H9 (cell line): ENCODE measurements at places on chromosomes 13 and 19.

DNA sequence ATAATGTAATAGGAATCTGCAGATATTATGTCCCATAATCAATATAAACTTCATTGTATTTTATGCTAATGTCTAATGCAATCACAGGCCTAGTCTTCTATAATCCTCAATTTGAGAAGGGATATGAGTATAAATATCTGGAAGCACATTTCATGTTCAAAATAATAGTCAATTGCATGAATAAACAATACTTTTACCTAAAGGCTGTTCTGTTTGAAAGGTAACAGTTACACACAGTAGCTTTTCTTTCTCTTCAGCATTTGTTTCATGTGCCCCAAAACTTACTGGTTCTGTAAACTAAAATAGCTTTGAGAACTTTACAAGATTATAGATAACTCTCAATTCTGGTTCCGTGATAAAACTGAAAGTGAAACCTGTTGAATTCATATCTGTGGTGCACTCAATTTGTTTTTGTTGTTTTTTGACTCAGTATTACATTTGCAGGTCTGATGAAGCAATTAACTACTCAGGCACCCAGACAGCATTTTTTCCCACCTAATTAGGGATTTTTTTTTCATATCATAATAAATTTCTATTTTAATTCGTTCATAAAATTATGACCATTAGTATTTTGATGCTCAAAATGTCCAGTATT, 1193.8 kb downstream of the SLITRK1 start:
- H3K36me3 ChIP-seq, result peaks cover 4% of the 10 kb centered on the region
- H3K4me1 ChIP-seq, result no peaks in the 10 kb centered on the region
- H3K27ac ChIP-seq, result no peak overlapping the region

GRCh38 chr13:98447881-98448641, 128.8 kb downstream of the STK24 start:
- H3K4me1 ChIP-seq, result peaks cover 5% of the 10 kb centered on the region; the same call in 1 of the 2 replicates
- no peaks in the 10 kb centered on the region for H3K27me3 ChIP-seq
- peak; percentile 76 for DNase-seq
- peaks cover 46% of the 10 kb centered on the region for H3K36me3 ChIP-seq
- H3K27ac ChIP-seq, result no peak overlapping the region
- no peak overlapping the region for H3K4me3 ChIP-seq

DNA sequence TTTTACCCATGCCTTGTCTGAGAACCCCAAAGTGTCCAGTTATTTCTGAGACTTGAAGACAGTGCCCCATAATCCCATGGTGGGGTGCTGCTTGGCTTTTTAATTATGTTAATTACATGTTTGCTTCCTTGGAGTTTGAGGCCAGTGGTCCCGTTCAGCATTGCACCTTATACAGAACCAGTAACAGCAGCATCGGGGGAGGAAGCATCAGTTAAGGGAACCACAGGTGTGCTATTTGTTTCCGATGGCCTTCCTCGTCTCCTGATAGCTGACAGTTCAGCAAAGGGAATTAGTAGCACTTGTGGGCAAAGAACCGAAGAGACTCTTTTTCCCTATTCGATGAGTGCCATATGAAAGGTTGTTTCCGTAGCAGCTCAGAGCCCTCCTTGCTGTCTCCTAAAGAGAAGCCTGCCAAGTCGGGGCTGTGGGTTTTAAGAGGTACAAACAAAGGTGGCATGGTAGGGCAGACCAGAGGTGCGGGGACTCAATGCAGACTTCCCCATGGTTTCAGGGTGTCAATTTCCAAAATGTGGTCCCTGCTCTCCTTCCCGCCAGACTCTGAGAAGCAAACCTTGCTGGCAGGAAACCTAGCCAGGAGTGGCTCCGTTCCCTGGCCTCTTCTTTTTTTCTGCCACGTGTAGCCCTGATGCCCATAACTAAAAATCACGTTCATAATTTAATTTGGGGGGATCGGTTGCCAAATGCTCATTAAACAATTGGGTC, 225.2 kb upstream of the TSHZ3 start:
- no peaks in the 10 kb centered on the region for H3K36me3 ChIP-seq
- no peaks in the 10 kb centered on the region; the same call in 1 of the 2 replicates for H3K4me1 ChIP-seq
- H3K4me3 ChIP-seq, result no peak overlapping the region; the same call in 2 of the 3 replicates
- H3K27me3 ChIP-seq, result no peaks in the 10 kb centered on the region

DNA sequence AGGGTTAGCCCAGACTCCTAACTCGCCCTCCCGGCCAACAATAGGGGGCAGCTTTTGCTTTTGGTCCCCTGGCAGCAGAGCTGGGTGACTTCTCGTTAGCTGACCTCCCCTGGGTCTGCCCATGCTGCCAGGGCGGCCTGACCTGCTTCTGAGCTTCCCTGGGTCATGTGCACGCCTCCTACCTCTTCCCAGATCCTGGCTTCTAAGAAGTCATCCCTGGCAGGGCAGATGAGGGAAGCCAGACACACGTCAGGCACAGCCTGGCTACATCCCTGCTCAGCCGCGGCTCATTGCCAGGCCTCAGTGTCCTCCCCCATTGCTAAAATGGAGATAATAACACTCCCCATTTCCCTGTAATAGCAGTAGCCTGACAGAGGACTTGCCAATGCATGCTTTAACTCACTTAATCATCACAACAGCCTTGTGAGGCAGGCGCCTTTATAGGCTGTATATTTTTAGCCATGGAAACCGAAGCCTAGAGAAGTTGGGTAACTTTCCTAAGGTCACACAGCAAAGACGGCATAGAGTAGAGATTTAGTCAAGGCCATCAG, 2.1 kb downstream of the KCNK6 start:
- H3K36me3 ChIP-seq, result peaks cover 8% of the 10 kb centered on the region; the same call in 1 of the 2 replicates
- H3K27ac ChIP-seq, result no peak overlapping the region
- H3K4me3 ChIP-seq, result peak overlapping the region; percentile 43; the same call in 2 of the 3 replicates
- DNase-seq, result no peak
- no peaks in the 10 kb centered on the region for H3K4me1 ChIP-seq
- H3K27me3 ChIP-seq, result peaks cover 9% of the 10 kb centered on the region; the same call in 1 of the 2 replicates

DNA sequence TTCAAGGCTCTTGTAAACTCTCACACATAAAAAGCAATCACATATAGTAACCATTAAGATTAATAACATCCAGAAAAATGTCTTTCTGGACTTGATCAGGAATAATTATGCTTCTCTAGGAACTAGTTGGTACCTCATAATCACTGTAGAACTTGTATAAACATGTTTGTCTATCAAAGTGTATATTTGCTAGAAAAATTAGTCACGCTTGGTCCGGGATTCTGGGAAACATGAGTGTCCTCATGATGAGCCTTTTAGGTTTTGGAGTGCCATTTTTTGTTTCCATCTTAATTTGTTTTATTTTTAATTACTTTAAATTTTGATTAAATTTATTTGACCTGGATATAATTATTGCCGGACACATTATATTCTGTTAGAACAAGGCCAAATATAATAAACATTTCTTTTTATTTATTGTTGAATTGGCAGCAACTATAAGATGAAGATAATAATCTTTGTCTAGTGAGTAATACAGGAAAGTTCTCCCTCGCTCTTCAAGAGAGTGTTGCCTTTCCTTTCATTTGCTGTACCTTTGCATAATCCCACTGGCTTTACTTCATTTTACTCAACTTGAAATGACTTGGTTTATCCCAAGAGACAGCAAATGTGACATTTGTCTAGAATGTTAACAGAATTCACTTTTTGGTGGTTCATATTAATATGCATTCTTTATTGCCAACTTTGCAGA, 207.0 kb downstream of the NALCN start:
- no peak for DNase-seq
- H3K27ac ChIP-seq, result no peak overlapping the region
- no peaks in the 10 kb centered on the region for H3K4me1 ChIP-seq

GRCh38 chr13:103386341-103386740, 320.1 kb upstream of the SLC10A2 start:
- peaks cover 18% of the 10 kb centered on the region for H3K36me3 ChIP-seq
- H3K4me3 ChIP-seq, result no peak overlapping the region
- no peak overlapping the region for H3K27ac ChIP-seq
- DNase-seq, result no peak

DNA sequence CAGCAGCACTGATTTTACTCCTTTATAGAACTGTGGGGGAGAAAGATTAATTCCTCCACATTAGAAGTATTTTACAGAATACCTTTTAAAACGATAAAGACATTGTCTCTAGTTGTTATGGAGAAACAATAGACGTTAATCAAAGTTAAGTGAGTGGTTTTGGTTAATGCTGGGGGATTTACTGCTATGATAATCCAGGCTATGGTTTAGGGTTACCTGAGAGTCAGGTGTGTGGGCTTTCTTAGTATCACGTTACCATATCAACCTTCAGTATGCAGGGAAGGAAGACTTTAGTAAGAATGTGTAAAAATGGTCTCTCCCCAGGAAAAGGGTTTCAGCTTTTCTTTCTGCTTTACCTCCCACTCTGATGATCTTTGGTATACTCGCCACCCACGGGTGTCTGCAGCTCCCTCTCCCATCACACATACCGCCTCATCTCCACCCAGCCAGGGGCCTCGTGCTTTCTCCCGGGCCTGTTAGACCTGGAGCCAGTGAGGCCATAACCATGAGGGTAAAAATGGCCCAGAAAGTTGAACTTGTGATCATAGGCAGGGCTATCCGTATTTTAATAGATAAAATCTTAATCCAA, 45.6 kb upstream of the WDFY2 start:
- no peak overlapping the region for H3K27ac ChIP-seq
- H3K27me3 ChIP-seq, result no peaks in the 10 kb centered on the region
- H3K4me1 ChIP-seq, result peaks cover 2% of the 10 kb centered on the region
- no peak for DNase-seq

DNA sequence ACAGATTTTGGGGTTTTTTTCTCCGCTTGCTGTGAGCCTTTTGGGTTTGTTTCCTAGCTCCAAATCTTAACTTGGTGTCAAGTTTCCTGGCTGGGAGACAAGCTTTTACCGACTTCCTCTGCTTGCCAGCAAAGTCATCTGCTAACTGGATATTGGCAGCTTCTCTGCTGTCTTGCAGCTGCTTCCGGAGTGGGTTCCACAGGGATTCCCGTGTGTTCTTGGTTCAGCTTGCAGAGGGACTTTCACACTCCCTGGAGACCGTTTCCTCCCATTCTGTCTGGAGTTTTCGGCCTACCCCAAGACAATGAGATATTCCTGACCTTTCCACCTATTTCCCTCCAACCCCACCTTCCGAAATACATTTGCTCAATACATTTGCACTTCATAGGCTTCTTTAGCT, 2.2 kb upstream of the COLGALT1 start:
- no peaks in the 10 kb centered on the region; the same call in 1 of the 2 replicates for H3K4me1 ChIP-seq
- H3K4me3 ChIP-seq, result peak overlapping the region; percentile 31; the same call in 1 of the 3 replicates
- no peaks in the 10 kb centered on the region for H3K27me3 ChIP-seq
- peak; percentile 41 for DNase-seq

DNA sequence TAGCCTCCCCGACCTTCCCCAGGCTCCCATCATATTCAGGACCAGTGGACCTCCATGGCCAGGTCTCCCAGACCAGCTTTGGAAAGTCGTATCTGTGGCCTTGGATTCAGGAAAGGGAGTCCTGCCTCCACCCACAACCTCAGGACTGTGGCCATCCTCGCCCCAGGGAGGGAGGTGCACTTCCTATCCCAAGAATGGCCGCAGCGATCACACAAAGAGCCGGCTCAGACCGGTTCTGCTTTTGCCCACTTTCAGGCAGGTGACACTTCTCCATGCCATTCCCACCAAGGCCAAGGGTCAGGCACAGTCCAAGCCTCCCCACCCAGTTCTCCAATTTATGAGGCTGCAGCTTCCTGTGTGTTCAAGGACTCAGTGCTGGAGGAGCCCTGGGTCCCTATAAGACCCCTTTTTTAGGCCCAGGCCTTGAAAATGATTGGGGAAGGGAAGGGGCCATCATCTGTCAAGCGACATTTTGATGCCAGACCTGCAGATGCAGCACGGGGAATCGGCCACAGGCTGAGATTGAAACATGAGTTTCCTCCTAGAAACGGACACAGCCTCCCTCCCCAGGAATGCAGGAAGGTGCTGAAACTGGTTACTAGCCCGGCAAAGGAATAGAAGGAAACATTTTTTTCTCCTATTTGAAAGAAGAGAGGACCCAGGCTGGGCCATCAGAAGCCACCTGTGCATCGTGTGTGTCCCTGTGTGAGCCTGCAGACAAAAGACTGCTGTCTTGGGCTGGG, 65.6 kb upstream of the USE1 start:
- H3K36me3 ChIP-seq, result peaks cover 13% of the 10 kb centered on the region
- H3K4me1 ChIP-seq, result no peaks in the 10 kb centered on the region; the same call in 1 of the 2 replicates
- no peaks in the 10 kb centered on the region for H3K27me3 ChIP-seq
- no peak for DNase-seq

DNA sequence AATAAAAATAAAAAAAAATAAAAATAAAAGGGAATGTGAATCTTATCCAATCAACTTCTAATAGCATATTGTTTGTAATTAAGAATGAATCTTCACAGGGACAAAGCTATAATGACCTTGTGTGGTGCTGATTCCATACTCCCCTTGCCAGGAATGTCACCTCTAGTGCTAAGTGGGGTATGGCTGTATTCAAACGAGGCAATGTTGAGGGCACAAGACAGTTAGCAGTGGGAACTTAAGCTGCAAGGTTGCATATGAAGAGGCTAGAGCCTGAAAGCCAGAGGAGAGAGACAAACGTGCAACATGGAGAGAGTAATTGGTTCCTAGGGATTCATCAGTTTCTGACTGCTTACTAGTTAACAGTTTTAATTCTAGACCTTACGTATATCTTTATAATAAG, 43.9 kb upstream of the CSNK1A1L start:
- H3K27ac ChIP-seq, result no peak overlapping the region
- H3K36me3 ChIP-seq, result peaks cover 7% of the 10 kb centered on the region
- no peaks in the 10 kb centered on the region for H3K27me3 ChIP-seq
- H3K4me1 ChIP-seq, result no peaks in the 10 kb centered on the region
- no peak for DNase-seq

- no peaks in the 10 kb centered on the region for H3K27me3 ChIP-seq
- no peaks in the 10 kb centered on the region for H3K36me3 ChIP-seq
- no peaks in the 10 kb centered on the region for H3K4me1 ChIP-seq
- H3K4me3 ChIP-seq, result no peak overlapping the region
These were observed 1180.7 kb upstream of the SLC10A2 start for GRCh38 chr13:104246955-104247354.

DNA sequence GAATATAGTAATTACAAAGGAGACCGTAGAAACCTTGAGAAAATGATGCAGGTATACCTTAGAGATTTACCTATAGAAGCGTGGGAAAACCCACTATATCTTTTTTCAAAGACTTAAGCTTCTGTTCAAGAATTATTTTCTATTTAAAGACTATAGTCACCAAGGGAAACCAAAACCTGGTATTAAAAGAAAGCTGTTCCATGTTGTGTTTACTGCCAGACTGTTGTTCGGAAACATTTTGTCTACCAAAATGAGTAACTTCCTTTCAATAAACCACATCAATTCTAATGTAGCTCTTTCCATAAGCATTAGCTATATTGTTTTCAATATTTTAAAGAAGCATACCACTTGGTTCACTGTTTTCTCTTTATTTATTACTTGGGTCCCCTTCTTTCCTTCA, 182.9 kb upstream of the SLITRK6 start:
- no peak overlapping the region for H3K27ac ChIP-seq
- H3K27me3 ChIP-seq, result no peaks in the 10 kb centered on the region
- no peak for DNase-seq
- no peaks in the 10 kb centered on the region for H3K36me3 ChIP-seq

- no peaks in the 10 kb centered on the region for H3K4me1 ChIP-seq
- no peak overlapping the region for H3K4me3 ChIP-seq
- no peak overlapping the region for H3K27ac ChIP-seq
- peaks cover 32% of the 10 kb centered on the region for H3K36me3 ChIP-seq
- no peaks in the 10 kb centered on the region for H3K27me3 ChIP-seq
These were observed 19.0 kb upstream of the ISYNA1 start for GRCh38 chr19:18456974-18457373.
